ENCODE measurements at places on chromosomes 13 and 19.

DNA sequence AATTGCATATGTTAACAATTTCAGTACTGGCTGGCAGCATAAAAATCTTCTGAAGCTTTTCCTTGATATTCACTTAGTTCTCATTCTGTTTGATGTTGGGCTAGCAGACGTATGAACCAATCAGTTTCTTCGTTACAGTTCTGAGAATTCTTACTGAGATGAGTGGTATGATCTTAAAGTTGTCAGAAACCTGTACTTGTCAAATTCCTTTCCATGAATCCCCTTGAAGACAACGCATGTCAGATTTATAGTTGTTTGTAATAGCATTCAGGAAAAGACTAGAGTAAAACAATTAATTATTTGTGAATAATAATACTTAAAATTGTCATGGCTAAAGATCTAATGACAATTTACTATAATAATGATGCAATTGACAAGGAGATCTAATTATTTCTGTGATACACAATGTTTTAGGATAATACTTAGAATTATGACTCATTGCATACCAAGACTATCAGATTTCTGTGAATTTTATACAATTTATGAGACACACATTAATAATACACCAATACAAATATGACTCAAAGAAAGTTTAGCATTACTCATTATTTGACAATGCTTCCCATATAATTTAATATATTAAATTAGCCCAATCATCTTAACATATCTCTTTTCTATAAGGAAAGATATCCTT lies 447.2 kb downstream of the RFC3 start:
- no peak for DNase-seq

- DNase-seq = no peak
Measured at GRCh38 chr13:100290165-100290801, 201.4 kb downstream of the PCCA start.

DNA sequence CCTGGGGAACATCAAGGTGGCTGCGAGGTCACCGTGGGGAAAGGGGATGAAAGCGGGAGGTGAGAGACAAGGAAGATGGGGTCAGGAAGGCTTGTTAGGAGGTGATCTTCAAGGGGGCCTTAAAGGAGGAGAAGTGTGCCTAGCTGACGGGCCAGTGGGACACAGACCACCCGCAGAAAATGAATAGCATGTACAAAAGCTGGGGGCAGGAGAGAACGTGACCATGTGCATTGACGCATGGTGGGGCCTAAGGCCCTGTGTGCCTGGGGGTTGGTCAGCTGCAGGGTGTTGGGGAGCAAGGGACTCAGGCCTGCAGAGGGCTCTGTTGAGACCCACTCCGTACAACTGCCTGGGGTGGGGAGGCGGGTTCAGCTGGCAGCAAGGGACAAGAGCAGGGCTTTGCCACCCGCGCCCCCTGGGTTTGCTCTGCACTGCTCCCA lies 5.9 kb downstream of the RAB8A start:
- no peak for DNase-seq

GRCh38 chr19:52691737-52692136 lies 43.1 kb downstream of the ZNF611 start:
- DNase-seq = no peak

DNA sequence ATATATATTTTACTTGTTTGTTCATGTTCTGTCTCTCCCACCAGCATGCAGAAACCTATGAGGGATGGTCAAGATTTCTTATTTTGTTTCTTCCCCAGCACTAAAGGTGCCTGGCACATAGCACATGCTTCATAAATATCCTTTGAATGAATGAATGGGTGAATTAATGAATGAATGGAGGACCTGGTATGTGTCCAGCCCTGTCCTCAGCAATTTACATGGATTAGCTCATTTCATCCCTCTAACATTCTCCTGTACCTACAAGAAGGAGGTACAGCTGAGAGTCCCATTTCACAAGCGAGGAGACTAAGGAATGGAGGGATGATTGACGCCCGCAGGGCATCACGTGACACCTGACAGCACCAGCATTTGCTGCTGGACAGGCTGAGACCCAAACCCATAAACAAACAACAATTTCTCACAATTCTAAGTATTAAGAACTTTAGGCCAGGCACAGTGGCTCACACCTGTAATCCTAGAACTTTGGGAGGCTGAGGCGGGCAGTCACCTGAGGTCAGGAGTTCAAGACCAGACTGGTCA lies 6.8 kb upstream of the BCAT2 start:
- DNase-seq = no peak

GRCh38 chr13:36059321-36059720 lies 71.9 kb downstream of the DCLK1 start:
- DNase-seq = no peak

DNA sequence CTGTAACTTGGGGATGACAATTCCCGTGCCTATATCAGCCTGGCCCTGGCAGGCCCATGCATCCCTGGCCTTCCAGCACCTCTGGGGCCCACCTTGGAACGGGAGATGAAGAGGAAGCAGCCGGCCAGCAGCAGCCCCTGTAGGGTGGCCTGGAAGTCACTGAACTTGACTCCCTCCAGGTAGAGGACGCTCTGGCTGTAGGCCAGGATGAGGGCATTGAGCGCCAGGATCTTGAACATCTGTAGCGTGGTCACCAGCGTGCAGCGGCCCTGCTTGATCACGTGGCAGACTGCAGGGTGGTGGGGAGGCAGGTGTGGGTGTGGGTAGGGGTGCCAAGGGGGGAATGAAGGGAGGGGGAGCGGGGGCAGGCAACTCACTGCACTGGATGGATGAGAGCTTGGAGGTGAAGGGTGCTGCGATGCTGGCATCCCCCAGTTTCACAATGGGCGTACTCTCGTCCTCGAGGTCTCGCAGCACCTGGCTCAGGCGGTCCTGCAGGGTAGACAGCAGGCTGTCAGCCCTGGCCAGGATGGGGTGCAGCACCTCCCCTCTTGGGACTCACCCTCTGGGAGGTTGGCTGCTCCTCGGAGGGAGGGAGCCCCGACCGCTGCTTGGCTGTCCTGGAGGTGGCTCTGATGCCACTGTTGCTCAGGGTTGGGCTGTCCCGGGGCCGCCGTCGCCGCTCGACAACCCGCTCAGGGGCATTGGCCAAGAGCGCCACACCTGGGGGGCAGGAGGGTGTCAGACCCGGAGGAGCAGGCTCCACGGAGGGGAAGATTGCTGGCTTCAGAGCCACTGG lies 3.8 kb upstream of the GMIP start:
- DNase-seq = no peak

DNA sequence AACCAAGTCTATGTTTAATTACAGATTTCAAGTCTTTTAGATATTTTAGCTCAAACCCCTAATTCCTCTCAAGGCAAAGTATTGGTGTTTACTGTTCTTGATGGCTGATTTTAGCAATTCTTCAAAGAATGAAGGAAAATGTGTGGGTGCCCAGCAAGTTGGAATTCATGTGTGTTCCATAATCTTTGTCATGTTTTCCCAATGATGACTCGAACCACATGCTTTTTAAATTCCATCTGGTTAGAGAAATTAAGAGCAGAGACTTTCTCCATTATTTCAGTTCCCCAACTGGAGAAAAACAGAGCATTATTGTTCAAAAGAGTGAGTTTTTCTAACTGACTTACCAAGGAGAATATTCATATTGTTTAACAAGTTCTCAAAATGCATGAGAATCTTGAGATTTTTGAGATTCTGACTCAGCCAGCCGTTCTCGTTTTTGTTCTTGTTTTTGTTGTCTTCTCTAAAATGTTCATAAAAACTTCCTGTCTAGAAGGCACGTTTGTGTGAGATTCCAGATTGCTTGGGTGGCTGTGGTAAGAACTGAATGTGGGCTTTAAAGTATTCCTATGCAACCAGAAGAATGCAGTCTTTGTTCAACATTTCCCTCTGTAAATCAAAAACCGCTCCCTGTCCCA lies 404.7 kb downstream of the IRS2 start:
- DNase-seq = no peak

- DNase-seq = no peak
Measured at GRCh38 chr19:30358319-30358718, 13.9 kb upstream of the ZNF536 start.

DNA sequence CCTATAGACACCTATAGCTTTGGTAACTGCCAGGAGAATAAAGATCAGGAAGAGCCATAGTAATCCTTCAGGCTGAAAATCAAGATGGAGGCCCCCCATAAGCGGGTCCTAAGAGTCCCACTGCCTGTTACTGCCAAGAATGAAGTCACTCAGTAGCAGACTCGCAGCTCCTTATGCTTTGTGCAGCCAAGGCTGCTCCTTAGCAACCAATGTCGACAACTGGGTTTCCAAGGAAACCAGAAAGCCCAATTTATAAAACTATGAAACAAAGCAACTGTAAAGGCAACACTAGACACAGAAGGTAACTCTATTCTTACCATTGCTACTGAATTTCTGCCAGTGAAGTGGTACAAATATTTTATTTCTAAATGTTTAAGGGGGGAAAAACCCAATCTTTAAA lies 56.5 kb downstream of the DCLK1 start:
- DNase-seq = no peak

GRCh38 chr19:33032218-33032781 lies 32.4 kb downstream of the RHPN2 start:
- no peak for DNase-seq
